ENCODE measurements at places on chromosomes 16 and 17. TPM values are rescaled to one million over a fixed set of nuclear protein-coding genes. Genes with fewer than 3 reads are reported as not detected.
A peak's percentile ranks its signal among the peaks of the same experiment; 100 is the strongest.

DNA sequence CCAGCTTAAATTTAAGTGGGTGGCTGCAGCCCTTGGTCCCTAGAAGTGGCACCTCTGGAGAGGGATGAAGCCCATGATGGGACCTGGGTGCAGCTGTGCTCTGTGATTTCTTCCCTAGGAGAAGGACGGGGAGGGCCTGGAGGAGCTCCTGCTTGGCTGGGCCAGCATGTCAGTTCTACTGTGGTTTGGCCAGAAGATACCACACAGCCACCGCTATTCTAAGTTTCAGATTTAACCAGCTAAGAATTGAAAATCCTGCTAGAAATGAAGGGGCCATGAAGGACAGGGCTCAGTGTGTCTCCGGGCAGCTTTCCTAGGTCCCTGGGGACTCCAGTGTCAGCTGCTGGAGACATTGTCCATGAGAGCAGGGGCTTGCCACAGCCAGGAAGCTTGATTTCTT lies 9.7 kb downstream of the RAP1GAP2 start:
- DNase-seq = no peak

GRCh38 chr17:44952946-44953475 lies 5.4 kb upstream of the KIF18B start:
- no peak for DNase-seq

DNA sequence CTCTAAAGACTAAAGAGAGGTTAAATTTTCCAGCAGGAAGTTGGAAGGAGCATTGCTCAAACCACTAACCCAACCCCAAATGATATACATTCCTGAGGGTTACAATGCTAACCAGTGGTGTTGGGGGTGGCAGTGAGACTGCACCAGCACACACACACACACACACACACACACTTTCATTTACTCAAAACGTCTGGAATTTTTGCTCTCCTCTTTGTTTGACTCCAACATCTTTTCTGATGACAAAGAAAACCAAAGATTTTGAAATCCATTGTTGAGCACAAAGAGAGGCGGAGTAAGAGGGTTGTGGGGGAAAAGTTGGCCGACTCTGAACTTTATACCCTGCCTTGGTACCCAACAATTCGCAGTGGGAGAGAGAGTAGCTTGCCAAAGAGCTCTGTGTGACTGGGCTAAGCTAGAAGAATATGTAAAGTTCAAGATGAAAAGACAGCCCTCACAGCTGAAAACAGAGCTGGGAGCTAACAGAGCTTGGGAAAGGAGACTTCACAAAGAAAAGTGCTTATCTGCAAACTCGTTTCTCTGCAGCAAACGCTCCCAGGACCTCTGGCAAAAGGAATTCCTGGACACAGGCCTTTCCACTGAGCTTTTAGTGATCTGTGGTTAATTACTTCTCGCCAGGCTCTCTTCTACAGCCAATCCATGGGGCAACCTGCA lies 426.0 kb upstream of the CDH11 start:
- peak; percentile 48 for DNase-seq

The CCL7 gene
- not detected for polyA plus RNA-seq
